ENCODE measurements at places on chromosomes 4 and X. TPM values are rescaled to one million over a fixed set of nuclear protein-coding genes. Genes with fewer than 3 reads are reported as not detected.
A peak's percentile ranks its signal among the peaks of the same experiment; 100 is the strongest.

- H3K4me3 ChIP-seq, result no peak overlapping the region
- DNase-seq, result no peak
- no peaks in the 10 kb centered on the region for H3K36me3 ChIP-seq
- no peaks in the 10 kb centered on the region for H3K4me1 ChIP-seq
- H3K27me3 ChIP-seq, result no peaks in the 10 kb centered on the region
Measured at GRCh38 chr4:106670976-106671375, 302.4 kb upstream of the GIMD1 start.

Gene NPY1R
- not detected for polyA plus RNA-seq

GRCh38 chrX:109890910-109891502 is 111.9 kb upstream of the TMEM164 start:
- no peaks in the 10 kb centered on the region for H3K4me1 ChIP-seq
- peak; percentile 37 for DNase-seq
- no peak overlapping the region for H3K27ac ChIP-seq
- H3K36me3 ChIP-seq, result no peaks in the 10 kb centered on the region

Gene MAMLD1
- 0.40 TPM for polyA plus RNA-seq

Gene MAGEE2
- not detected for polyA plus RNA-seq

- peaks cover 3% of the 10 kb centered on the region for H3K27me3 ChIP-seq
- no peak overlapping the region for H3K27ac ChIP-seq
- H3K4me1 ChIP-seq, result no peaks in the 10 kb centered on the region
Measured at GRCh38 chr4:76800902-76801301, 97.0 kb downstream of the SOWAHB start.

DNA sequence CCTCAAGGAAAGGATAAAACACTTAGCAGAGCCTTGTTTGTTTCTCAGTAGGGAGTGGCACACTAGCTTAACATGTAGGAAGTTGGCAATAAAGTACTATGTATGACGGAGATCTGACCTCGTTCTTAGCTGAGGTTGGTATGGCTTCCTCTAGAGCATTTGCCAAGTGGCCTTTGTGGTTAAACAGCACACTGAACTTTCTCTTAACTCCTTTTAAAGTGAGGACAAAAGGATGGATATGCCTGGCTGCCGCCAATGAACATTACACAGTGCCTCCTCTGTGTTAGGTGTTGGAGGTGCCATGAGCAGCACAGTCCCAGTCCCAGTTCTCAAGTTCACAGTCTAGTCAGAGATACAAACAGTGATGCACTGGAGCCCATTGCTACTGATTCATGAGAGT is 54.4 kb downstream of the VGLL1 start:
- DNase-seq, result peak; percentile 65
- H3K4me1 ChIP-seq, result peaks cover 40% of the 10 kb centered on the region
- H3K4me3 ChIP-seq, result peak overlapping the region; percentile 62
- peak overlapping the region; percentile 80 for H3K27ac ChIP-seq
- no peaks in the 10 kb centered on the region for H3K36me3 ChIP-seq
- no peaks in the 10 kb centered on the region for H3K27me3 ChIP-seq

DNA sequence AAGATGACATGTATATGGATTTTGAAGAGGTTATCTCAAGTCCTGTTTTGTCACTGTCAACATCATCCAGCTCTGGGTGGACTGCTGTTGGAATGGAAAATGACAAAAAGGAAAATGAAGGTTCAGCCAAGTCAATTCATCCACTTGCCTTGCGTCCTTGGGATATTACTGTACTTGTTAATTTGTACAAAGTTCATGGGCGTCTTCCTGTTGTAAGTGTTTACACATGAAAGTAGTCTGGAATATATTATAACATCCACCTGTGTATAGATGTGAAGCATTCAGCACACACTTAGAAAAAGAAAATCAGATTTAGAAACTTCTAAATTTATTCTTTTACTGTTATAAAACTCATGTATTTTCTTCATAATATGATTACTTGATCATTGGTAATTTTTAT is 67.2 kb downstream of the BLTP1 start:
- peaks cover 18% of the 10 kb centered on the region for H3K4me1 ChIP-seq
- no peak for DNase-seq
- H3K27me3 ChIP-seq, result no peaks in the 10 kb centered on the region
- H3K4me3 ChIP-seq, result no peak overlapping the region
- H3K27ac ChIP-seq, result no peak overlapping the region

DNA sequence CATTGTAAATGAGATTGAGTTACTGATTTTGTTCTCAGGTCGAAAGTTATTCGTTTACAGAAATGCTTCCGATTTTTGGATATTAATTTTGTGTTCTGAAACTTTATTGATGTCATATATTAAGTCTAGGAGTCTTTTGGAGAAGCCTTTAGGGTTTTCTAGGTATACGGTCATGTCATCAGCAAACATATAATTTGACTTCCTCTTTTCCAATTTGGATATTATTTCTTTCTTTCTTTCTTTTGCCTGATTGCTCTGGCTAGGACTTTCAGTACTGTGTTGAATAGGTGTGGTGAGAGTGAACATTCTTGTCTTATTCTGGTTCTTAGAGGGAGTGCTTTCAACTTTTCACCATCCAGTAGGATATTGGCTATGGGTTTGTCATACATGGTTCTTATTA is 35.4 kb upstream of the PDLIM5 start:
- H3K4me3 ChIP-seq, result no peak overlapping the region
- no peak overlapping the region for H3K27ac ChIP-seq
- no peaks in the 10 kb centered on the region for H3K36me3 ChIP-seq
- no peak for DNase-seq
- H3K27me3 ChIP-seq, result peaks cover 7% of the 10 kb centered on the region
- no peaks in the 10 kb centered on the region for H3K4me1 ChIP-seq

- no peaks in the 10 kb centered on the region for H3K36me3 ChIP-seq
- no peak for DNase-seq
- H3K27ac ChIP-seq, result no peak overlapping the region
- H3K4me3 ChIP-seq, result no peak overlapping the region
Measured at GRCh38 chr4:146124023-146124680, 51.4 kb upstream of the LSM6 start.

DNA sequence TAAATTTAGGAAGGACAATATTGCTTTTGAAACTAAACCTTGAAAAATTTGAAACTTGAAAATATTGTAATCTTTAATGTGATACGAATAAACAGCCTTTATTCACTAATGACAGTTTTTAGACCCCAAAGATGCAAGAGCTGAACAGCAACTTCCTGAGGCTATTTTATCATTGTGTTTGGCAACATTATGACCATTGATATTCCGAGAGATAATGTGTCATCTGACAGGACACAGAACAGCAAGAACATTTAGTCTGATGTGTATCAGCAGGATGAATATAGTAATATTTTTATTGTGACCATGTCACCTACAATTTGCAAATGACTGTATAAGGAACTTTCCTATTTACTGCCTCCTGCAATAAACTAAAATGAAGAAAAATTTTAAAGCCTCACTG is 316.0 kb downstream of the ADAM29 start:
- no peaks in the 10 kb centered on the region for H3K36me3 ChIP-seq
- no peak overlapping the region for H3K4me3 ChIP-seq
- no peak for DNase-seq
- H3K27me3 ChIP-seq, result no peaks in the 10 kb centered on the region

Measured in naive thymus-derived CD8-positive, alpha-beta T cell (primary cell).